SJSA1 (cell line): ENCODE measurements at places on chromosomes 2 and 18. TPM values are rescaled to one million over a fixed set of nuclear protein-coding genes. Genes with fewer than 3 reads are reported as not detected.

DNA sequence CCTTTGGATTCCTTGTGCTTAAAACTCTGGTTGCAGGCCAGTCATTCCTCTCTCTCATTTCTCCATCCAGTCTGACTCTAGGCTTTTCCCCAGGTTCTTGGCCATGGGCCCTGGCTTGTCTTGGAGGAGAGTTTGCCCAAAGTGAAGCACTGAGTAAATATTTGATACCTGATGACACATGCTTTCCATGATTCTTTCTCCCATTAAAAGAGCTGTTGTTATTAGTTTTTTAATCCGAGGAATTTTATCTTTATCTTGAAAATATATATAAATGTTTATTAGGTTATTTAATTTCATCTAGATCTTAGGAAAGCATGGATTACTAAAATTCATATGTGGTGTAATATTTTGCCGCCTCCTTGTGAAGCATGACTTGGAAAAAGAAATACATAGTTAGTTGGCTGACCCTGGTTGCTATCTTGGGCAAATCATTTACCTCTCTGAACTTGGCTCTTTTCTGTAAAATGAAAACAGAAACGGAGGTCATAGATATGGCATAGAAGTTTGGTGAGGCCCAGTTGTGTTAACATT, 650.1 kb downstream of the SLC4A3 start:
- DNase-seq = no peak

Gene DTNB
- total RNA-seq = 1.0 and 2.6 TPM in 2 replicates

DNA sequence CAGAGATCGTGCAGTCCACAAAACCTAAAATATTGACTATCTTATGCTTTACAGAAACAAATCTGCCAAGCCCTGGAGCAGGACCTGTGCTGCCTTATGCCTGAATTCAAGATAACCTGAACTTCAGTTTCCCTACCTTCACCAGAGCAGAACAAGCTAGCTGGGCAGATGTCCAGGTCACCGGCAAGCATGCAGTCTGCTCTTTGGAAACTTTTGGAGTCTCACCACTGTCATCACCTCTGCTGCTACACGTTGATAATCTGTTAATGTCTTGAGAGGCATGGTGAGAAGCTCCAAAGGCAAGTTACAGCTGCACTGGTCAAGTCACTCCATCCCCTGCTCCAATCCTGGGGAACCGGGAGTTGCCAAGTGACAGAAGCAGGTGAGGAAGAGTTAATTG, 354.2 kb downstream of the RBM43 start:
- no peak for DNase-seq

GRCh38 chr2:172091000-172091641, 5.8 kb downstream of the DLX1 start:
- no peak for DNase-seq

- no peak for DNase-seq
These were observed 33.3 kb downstream of the SRD5A2 start for GRCh38 chr2:31547485-31547884.

Gene SERPINB3
- not detected in 2 replicates for total RNA-seq

GRCh38 chr2:200791905-200792304, 19.8 kb upstream of the BZW1 start:
- no peak for DNase-seq

Gene ZSWIM2
- not detected in 2 replicates for total RNA-seq

- peak; percentile 92 for DNase-seq
These were observed at the start of gene GBX2 for GRCh38 chr2:236168110-236169080. Gene GBX2, minus strand, starts transcription at chr2:236168386. Its CDS starts 415 bp downstream, at chr2:236167971.

- DNase-seq = no peak
These were observed 49.9 kb upstream of the SLC14A2 start for GRCh38 chr18:45565280-45565970.

DNA sequence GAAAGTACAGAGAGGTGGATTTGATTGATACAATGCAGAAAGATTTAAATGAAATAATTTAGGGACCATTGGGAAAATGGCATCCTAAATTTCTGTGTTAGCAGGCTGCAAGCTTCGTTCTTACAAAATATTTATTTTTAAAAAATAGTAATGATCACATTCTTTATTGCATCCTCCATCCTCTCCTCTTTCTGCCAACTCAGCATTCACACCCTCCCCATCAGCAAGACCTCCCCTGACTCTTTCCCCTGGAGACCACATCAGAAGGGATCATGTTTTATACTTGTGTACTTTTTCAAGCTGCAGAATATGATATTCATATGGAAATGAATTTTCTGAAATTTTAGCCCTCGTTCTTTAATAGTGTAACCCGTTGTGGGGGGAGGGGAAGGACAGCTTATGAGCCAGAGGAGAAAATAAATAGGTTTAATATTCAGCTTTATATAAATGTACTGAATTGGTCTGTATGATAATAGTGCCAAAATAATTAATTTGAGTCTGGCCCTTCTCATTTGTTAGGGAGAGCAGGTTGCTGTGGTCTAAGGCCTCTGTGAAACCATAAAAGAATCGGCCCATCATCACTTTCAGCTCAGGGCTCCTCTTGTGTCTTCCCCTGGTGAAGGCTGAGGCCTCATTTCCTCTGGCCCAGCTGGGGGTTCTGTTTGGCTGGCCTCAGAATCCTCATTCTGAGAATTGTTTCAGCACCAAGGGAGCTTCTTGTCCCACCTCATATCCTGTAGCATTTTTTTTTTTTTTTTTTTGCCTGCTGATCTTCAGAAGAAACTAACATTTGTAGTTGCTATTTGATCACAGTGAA, 330.8 kb downstream of the TXNL1 start:
- no peak for DNase-seq

Gene IL1RL1
- not detected in 2 replicates for total RNA-seq

Gene MYOM1
- not detected in 2 replicates for total RNA-seq

- no peak for DNase-seq
These were observed 18.7 kb upstream of the MTCL1 start for GRCh38 chr18:8686611-8687010.

- DNase-seq = no peak
These were observed 51.2 kb upstream of the ROCK1 start for GRCh38 chr18:21162786-21163185.

- DNase-seq = no peak
These were observed 118.5 kb downstream of the BAZ2B start for GRCh38 chr2:159497847-159498246.

Gene EMILIN1
- 168 and 170 TPM in 2 replicates for total RNA-seq

GRCh38 chr2:120766470-120767351, 31.0 kb downstream of the GLI2 start:
- peak; percentile 54 for DNase-seq

Gene ARHGAP28
- 0.41 and 1.9 TPM in 2 replicates for total RNA-seq

- no peak for DNase-seq
These were observed 347.8 kb upstream of the GULP1 start for GRCh38 chr2:187943772-187944369.

DNA sequence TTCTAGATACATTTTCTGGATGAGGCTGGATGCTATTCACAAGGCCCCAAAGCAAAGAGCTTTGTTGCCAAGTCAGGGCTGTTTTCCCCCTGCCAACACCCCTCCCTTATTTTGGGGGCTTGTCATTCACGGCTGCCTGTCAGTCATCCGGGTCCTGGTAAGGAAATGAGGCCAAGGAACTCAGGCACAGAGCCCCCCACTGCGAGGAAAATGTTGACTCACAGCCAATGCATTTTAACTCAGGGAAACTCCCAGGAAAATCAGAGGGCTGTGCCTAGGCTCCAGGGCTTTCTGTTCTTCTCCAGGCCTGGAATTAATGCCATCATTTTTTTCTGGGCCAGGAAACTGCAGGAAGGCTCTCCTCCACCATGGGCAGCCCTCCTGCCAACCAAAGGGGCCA, 241.1 kb downstream of the SMAD2 start:
- DNase-seq = no peak

Gene LBX2
- total RNA-seq = 0.18 and 1.6 TPM in 2 replicates

Gene CNTNAP5
- not detected in 2 replicates for total RNA-seq

DNA sequence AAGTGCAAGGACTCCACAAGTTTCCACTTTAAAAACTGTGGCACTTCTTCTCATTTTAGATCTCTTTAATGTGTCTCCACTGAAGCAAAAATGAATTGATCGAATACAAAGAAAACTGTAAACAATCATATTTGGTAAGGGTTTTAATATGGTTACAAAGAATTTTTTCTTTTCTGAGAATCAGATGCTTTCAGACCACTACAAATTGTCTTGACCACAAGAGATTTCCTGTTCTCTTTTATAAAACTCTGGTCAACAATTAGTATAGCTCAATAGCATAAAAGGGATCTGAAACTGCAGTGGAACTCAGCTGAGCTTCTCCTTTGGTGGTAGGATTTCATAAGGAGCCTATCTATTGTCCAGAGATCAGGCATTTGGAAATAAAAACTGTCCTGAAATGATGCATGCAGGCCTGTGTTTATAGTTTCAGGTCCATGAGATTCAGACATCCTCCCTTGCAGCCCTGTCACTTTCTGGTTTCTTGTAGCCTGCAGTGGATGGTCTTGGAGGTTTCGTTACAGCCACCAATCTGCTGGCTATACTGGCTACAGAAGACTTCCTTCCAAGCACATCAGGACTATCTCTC, 120.0 kb downstream of the DOCK10 start:
- DNase-seq = peak; percentile 53

GRCh38 chr2:8431446-8432125, 250.3 kb upstream of the ID2 start:
- no peak for DNase-seq

Gene DNAJC5G
- total RNA-seq = not detected in 2 replicates

GRCh38 chr2:88832311-88832991, 141.0 kb downstream of the RPIA start:
- DNase-seq = no peak

DNA sequence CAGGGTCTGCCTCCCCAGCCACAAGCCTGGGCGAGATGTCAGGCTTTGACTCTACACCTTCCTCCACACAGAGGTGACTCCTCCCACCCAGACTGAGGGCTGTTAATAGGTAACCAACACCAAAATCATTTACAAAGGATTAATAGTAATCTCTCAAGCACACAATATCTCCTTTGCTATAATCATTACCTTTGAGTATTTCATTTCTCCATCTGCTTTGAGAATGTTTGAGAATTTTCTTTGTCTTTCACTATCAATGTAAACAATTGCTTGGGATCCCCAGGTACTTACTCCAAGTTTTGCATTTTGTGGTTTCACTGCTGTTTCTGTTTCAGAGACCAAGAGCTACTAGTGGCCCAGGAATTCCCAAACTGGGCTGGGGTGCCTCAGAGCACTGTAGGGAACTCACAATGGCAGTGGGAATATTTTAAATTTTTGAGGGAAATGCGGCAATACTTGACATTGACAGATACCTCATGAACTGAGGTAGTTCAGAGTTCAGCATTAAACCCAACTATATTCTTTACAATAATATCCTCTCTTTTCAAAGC, 166.4 kb upstream of the MGAT5 start:
- no peak for DNase-seq

GRCh38 chr2:57881998-57882888, 164.4 kb upstream of the VRK2 start:
- DNase-seq = no peak

- DNase-seq = no peak
These were observed 3.5 kb downstream of the ESPNL start for GRCh38 chr2:238103465-238104225.

DNA sequence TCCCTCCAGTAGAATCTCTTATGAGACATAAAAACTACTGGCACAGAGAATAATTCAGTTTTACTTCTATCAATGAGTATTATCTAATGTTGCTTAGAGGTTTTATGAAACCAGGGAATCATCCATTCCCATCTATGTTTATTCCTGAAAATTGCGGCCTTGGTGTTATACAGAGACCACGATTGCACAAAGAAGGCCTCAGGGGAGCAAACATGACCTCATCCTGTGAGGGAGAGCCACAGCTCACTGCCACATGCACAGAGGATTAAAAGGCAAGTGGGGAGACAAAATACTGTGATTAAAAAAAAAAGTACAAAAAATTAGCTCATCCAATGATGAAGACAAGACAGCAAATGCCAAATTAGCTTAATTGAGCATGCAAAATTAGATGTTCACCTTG, 111.8 kb upstream of the SLC35G4 start:
- no peak for DNase-seq

Gene CD8A
- total RNA-seq = not detected in 2 replicates

DNA sequence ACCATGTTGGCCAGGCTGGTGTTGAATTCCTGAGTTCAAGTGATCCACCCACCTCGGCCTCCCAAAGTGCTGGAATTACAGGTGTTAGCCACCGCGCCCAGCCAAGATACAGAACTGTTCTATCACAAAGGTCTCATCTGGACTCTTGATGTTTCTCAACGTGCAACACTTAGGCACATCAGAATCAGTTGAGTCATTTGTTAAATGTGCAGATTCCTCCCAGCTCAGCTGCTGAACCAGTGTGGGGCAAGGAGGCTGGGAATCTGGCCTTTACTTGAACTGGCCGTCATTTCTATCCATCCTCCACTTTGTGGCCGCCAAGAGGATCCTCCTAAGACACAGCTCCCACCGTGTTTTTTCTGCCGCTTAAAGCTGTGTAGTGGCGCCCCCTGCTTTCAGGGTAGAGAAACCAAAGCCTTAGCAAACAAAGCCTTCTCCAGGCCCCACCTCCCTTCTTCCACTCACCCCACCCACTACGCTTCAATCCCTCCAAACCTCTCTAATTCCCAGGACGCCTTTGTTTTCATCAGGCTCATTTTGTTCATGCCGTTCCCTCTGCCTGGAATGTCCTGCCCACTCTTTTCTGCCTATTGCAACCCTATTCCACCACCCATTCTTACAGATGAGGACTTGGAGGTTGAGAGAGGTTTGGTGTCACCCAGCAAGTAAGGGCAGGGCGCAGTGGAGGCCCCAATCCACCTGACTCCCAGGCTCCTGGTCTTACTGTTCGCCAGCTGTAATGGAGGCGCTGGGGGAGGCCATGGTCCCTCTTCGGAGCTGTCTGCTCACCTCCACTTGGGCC, 776 bp upstream of the SPEG start:
- DNase-seq = no peak

DNA sequence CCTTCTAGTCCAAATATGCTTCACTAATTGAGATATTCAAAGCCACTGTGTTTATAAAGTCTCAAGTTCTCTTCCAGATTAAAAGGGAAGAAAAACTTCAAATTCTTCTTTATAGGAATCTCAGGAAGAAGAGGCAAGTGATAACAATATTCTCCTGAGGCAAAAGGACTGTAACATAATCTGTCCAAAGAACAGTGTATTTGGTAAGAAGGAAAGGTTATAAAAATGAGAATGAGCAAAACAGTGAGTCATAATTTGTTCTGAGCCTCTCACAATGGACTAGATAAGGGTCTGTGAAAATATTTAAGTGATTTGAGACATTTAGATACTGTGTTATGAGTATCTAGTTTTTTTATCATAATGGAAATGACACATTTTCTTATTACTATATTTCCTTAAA, 44.3 kb downstream of the SNRPD1 start:
- DNase-seq = no peak
